Globus pallidus (tissue), 1 donor: ENCODE measurements at places on chromosomes 6 and 20.

DNA sequence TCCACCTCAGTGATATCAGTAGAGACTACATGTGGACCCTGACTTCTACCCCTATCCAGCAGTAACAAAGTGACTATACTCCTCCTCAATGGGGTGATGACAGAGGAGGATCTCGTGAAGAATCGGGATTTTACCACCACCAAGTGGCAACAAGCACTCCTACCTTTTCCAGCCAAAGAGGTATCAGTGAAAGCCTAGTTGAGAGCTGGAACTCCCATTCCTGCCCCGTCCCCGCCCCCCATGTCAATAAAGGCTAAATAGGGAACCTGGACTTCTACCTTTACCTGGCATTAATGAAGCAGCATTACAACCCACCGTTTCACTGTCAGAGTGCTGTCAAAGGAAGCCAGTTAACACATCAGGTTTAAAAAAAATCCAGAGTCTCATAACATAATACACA lies 45.3 kb downstream of the RNF24 start:
- no peak for DNase-seq

DNA sequence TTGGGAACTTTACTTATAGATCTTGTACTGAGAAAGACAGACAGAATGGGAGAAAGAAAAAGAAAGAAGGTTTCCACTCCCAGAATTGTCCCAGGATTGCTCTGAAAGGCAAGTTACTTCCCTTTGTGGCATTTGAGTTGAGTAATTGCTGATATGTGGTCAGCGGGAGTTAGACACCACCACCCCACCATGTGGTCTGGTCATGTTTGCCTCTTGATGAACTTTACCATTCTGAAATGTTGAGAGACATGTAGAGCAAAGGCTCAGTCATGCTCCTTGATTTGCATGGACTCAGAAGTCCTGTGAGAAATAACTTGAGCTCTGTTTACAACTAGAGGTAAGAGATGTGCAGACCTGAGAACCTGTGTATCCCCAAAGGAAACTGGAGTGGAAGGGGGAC lies 17.1 kb downstream of the TCF21 start:
- DNase-seq: no peak

GRCh38 chr6:15044146-15044882 lies 201.6 kb upstream of the JARID2 start:
- no peak for DNase-seq

- no peak for DNase-seq
These were observed 19.4 kb downstream of the TPX2 start for GRCh38 chr20:31758521-31758920.

DNA sequence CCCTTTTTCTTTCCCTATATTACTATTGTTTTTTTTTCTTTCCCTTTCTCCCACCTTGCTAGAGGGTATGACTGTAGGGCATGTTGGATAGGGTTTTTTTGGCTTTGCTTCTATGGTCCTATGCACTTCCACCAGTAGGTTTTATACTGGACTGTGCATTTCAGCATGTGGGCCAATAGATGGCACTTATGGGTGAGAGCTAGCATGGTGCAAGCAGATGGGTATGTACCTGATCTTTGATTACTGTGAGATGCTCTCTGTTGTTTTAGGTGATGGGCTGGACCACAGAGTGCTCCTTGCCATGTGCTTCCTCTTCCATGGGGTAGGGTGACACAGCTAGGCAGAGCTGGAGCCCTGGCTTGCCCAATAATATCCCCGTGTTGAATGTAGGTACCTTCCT lies 128.5 kb upstream of the CHD6 start:
- DNase-seq: no peak

DNA sequence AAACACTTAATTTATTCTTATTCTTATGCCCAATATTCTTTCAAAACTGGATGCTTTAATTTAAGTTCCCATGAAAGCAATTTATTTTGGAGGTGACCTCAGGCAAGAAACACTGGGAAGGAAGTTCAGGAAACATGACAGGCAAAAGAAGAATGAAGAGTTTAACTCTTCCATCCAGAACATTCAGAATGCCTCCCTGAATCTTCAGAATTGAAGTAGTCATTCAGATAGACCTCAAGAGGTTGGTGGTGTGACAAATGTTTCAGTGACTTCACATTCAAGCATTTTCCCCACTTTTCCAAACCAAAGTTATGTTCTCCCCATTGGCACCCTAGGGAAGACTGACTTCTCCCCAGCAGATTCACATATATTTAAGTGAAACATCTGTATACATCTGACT lies 110.5 kb downstream of the HAO1 start:
- no peak for DNase-seq

DNA sequence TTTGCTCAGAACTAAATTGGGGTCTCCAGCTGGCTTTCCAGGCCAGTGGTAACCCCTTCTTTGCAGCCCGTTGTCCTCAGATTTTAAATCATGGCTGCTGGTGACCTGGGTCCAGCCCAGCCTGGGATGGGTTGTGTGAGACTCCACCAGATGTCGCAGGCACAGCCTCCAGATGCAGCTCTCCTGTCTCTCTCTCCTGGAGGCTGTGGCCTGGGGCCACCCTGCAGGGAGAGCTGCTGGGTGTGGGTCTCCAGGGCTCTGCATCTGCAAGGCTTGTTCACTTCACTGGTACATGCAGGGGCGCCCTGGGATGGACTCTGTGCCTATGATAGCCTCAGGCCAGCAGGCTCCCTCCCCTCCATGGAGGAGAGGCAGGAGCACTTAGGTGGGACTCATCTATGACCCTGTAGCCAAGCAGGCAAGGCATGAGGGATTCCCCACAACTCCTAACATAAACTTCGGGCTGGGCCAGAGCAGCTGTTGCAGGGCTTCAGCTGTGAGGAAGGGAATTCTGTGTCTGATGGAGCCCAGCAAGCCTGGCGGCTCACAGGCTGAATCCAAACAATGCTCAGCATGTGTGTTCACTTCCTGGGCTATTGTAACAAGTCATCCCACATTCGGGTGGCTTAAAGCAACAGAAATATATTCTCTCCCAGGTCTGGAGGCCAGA lies 94.7 kb upstream of the NXT1 start:
- DNase-seq: no peak
